ENCODE measurements at places on chromosomes 3 and 15. TPM values are rescaled to one million over a fixed set of nuclear protein-coding genes. Genes with fewer than 3 reads are reported as not detected.

GRCh38 chr3:150309257-150309542, 98.9 kb upstream of the TSC22D2 start:
- H3K36me3 ChIP-seq = no peaks in the 10 kb centered on the region
- H3K27ac ChIP-seq = no peak overlapping the region
- H3K4me3 ChIP-seq = no peak overlapping the region
- no peak for DNase-seq

DNA sequence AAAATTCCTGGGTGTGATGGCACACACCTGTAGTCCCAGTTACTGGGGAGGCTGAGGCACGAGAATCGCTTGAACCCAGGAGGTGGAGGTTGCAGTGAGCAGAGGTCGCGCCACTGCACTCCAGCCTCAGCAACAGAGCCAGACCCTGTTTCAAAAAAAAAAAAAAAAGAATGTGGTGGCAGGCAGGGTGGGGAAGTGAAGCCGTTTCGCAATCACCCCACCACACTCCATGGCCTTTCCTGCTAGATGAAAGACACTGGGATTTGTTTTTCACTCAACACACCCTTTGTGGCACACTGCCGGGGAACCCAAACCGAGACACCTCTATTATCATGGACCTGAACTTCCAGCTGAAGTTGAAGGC, 172.4 kb upstream of the IQSEC1 start:
- no peak for DNase-seq
- H3K27ac ChIP-seq = no peak overlapping the region
- H3K4me1 ChIP-seq = no peaks in the 10 kb centered on the region

TNIK gene
- total RNA-seq = 93.5 TPM

- no peak for DNase-seq
- no peaks in the 10 kb centered on the region for H3K36me3 ChIP-seq
- no peaks in the 10 kb centered on the region for H3K4me1 ChIP-seq
- H3K27me3 ChIP-seq = no peaks in the 10 kb centered on the region
- H3K27ac ChIP-seq = no peak overlapping the region
Observed at GRCh38 chr3:169891886-169892285, 19.5 kb upstream of the SAMD7 start.

GRCh38 chr15:41233367-41233771, 2.3 kb downstream of the CHP1 start:
- H3K4me3 ChIP-seq = no peak overlapping the region
- DNase-seq = no peak
- H3K27me3 ChIP-seq = no peaks in the 10 kb centered on the region
- no peaks in the 10 kb centered on the region for H3K36me3 ChIP-seq
- H3K4me1 ChIP-seq = peaks cover 28% of the 10 kb centered on the region

GRCh38 chr3:66392512-66392911, 108.3 kb downstream of the LRIG1 start:
- no peak for DNase-seq
- H3K4me1 ChIP-seq = peaks cover 65% of the 10 kb centered on the region
- H3K27ac ChIP-seq = peak overlapping the region; percentile 45
- no peaks in the 10 kb centered on the region for H3K27me3 ChIP-seq
- no peak overlapping the region for H3K4me3 ChIP-seq

Data from CD4-positive, alpha-beta memory T cell (primary cell).